ENCODE measurements at places on chromosomes 7 and 10.

GRCh38 chr7:113093561-113093960 lies 6.9 kb upstream of the GPR85 start:
- DNase-seq, result no peak

DNA sequence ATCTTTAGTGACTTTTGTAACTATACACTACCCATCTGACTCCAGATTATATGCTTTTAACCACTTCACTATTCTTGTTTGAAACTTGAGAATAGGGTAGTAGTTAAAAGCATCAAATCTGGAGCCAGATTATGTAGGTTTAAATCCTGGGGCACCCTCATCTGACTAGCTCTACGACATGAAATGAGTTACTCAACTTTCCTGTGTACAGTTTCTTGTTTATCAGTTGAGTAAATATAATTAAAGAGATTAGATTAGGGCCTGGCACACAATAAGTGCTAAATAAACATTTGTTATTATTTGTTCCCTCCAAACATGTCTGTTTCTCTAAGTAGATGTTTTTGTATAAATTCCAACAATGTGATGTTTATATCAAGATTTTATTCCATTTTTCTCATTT lies 485.3 kb upstream of the LRRTM3 start:
- no peak for DNase-seq

- no peak for DNase-seq
Measured at GRCh38 chr7:142319970-142320369, 62.1 kb upstream of the PRSS58 start.

- no peak for DNase-seq
Measured at GRCh38 chr7:5620459-5620881, 161.0 kb downstream of the RNF216 start.

- DNase-seq, result no peak
Measured at GRCh38 chr7:87575521-87575920, 25.2 kb downstream of the ABCB1 start.

GRCh38 chr10:27328946-27329345 lies 88.3 kb upstream of the ACBD5 start:
- DNase-seq, result no peak

- DNase-seq, result peak; percentile 80
Measured at GRCh38 chr7:12475362-12476063, 71.8 kb upstream of the VWDE start.

DNA sequence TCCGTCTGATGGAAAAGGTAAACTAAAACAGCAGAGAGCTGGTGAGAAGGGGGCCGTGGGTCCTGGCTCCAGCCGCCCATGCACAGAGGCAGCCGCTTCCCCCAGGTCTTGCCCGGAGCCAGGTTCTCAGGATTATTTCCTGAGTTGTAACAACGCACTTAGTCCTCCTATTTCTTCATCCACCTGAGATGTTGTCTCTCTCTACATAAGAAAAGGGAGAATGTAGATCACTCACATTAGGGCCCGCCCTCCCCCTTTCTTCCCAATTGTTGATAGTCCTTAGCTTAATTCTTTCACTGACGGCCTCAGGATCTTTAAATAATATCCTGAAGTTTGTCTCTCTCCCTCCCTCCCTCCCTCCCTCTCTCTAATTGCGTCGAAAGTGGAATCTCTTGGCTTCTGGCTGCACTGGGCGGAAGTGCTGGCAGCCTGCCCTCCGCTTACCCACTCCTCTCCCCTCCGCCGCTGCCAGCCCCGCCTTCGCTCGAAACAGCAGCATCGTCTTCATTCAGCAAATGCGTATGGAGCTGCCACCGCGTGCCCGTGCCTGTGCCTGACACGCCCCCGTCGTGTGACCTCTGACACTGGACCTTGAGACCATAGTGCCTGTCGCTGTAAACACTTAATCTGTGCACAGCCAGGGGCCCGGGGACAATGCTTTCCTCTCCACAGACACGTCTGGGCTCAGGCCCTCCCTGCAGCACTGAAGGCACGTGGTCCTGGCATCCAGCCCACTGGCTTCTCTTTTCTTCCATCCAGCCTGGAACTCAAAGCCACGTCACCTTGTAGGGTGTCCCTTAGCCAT lies 174.5 kb upstream of the PPP2R2D start:
- DNase-seq, result no peak

GRCh38 chr7:30091491-30091912 lies 43.3 kb upstream of the MTURN start:
- peak; percentile 88 for DNase-seq

DNA sequence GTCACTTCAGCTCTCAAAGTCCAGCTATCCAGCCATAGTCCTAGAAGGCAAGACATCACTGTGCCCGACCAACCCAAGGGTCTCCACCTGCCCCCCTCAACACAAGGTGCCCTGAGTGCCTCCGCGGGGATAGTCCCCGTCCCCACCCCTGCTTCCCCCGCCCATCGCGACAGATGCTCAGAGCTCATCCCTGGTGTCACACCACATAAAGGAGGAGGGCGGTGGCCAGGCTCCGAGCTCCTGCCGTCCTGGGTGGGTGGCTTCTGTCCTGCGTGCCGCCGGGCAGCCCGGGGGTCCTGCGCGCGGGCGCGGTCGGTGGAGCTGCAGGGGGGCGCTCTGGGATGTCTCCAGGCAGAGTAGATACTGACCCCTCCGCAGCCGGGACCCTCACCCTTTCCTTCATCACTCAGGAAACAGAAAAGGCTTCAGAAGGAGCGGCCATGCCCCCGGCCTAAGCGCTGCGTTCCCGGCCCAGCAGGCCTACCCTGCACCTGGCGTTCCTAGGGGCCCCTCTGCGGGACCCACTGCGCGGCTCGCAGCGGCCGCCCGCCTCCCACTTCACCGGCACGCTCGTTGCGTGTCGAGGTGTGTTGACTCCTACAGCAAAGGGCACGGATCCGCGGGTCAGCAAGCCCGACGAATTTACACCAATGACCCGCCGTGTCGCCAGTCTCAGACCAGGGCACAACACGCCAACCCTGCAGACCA lies 53.4 kb downstream of the ALOX5 start:
- no peak for DNase-seq

GRCh38 chr10:20962165-20962564 lies 65.1 kb upstream of the NEBL start:
- DNase-seq, result no peak

DNA sequence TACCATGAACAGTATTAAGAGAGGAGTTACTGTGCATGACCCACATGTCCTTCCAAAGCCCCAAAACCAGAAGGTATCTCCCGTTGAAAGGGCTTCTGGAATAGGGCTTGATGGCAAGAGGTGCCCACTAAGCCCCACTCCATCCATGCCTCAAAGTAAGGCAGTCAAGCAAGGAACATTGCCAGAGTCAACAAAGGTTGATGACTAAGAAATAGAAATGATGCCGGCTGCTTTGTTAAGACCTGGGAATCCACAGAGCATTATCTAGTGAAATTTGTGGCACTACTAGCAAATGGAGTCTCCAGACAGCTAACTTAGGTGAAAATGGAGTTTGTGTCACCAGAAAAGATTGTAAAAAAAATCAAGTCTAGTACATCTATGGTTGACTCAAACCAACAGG lies 6.2 kb downstream of the SFR1 start:
- DNase-seq, result peak; percentile 17

- DNase-seq, result no peak
Measured at GRCh38 chr10:37713132-37713501, 144.3 kb downstream of the ZNF248 start.

- no peak for DNase-seq
Measured at GRCh38 chr10:4656576-4657194, 169.3 kb upstream of the AKR1E2 start.

GRCh38 chr7:96167424-96167823 lies 154.5 kb downstream of the SLC25A13 start:
- no peak for DNase-seq

Data from NCI-H226 (cell line).